ENCODE measurements at places on chromosomes 4 and X. TPM values are rescaled to one million over a fixed set of nuclear protein-coding genes. Genes with fewer than 3 reads are reported as not detected.

ESX1 gene
- not detected for total RNA-seq

CLGN gene
- total RNA-seq, result 29.0 TPM

SERTM2 gene
- total RNA-seq, result 1.9 TPM

HCCS gene
- total RNA-seq, result 20.0 TPM

AFF2 gene
- total RNA-seq, result 0.22 TPM

Data from uterine smooth muscle cell (primary cell).